Activated CD4-positive, alpha-beta T cell treated with anti-CD3 and anti-CD28 coated beads for 1 hour (primary cell): ENCODE measurements at places on chromosomes 5 and 9.

DNA sequence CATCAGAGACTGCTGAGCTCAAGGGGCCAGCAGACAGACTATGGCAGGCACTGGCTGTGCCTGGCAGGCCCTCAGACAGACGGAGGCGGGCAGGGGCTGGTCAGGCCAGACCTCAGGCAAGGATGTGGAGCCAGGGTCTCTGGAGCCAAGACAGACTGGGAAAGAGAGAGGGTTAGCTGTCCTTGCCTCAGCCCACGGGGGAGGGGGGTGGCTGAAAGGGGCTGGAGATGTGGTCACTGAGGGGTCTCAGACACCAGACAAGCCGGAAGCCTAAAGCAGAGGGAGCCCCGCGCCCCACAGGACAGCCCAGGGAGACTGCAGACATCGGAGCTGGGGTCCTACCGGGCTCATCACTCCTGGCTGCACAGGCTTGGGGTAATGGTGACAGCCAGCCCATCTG lies 141.2 kb upstream of the FOXD4L5 start:
- no peak for DNase-seq

DNA sequence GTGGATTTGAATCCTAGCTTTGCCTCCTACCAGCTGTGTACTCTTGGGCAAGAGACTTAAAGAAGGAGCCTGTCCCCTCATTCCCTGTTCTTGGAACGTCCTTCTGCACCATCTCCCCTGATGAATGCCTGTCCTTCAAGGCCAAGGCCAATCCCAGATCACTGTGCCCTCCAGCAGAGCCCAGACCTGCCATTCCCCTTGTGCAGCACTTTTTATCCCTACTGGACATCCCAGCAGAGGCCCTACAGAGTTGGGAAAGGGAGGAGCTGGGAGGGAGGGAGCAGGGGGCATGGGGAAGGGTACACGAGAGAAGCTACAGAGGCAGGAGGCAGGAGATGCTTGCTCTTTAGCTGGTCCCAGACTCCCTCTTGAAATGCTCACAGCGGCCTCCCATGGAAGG lies 223.9 kb downstream of the PBX3 start:
- no peak for DNase-seq

DNA sequence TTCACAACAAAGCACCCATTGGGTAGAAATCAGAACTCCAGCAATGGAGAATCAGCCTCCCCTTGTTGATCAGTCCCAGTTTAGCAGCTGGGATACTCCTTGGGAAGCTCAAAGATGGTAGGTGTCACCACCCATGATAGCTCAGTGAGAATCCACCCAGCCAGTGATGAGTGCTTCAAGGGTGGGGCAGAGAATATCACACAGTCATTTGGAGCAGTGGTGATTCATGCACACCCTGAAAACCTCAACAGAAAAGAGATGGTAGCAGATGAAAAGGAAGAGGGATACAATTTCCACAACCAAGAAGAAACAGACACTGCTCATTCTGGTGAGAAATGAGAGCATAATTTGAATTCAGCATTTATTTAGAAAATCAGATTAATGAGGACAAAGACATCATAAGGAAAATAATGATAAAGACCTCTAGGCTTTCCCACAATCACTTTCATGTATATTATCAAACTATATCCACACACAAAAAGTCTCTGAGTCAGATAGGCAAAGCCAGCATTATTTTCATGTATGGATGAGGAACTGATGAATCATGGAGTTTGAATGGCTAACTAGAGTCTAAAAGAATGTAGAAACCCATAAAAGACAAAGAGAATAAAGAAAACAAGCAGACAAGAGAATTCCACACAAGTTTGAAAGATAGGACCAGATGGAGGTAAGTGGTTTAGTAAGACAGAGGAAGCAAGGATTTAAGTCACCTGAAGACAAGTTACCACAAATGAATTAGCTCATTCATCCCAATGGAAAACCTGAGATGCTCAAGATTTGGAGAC lies 82.9 kb downstream of the FEM1C start:
- DNase-seq = no peak

GRCh38 chr5:21125238-21125983 lies 1137.4 kb upstream of the CDH18 start:
- DNase-seq = no peak

- DNase-seq = no peak
These were observed 33.4 kb upstream of the TBC1D2 start for GRCh38 chr9:98288881-98289280.
